ENCODE measurements at places on chromosomes 1 and 21. TPM values are rescaled to one million over a fixed set of nuclear protein-coding genes. Genes with fewer than 3 reads are reported as not detected.

Gene EVI5
- 11.4 TPM for total RNA-seq

DNA sequence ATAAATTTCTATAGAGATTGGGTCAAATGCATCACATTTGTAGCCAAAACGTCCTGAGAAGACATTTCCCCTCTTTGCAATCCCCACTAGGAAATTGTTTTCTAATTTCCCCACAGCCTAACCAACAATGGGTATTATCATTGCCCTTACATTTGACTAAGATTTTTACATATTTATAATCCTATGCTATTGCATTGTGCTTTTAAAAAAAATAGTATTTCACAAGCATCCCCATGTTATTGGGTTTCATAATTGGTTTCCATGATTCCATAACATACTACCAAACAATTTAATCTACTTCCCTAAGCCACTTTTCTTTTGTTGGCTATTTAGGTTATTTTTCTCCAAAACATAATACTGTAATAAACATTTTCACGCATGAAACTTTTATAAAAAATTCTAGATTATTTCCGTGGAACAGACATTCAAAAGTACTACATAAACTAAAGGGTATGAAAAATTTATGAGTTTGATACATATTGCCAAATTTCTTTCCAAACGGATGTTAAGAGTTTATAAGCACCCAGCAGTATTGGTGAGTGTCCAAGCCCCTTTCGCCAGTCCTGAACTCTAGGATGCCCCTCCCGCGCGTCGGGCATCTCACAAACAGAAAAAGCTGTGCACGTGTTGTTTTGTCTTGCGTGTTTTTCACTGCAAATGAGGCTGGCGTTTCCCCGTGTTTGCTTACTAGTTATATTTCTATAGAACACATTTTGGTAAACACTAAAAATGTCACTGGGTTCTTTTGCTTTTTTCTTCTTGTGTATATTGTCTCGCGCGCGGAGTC is 2.0 kb upstream of the LHX4 start:
- DNase-seq = no peak

DNA sequence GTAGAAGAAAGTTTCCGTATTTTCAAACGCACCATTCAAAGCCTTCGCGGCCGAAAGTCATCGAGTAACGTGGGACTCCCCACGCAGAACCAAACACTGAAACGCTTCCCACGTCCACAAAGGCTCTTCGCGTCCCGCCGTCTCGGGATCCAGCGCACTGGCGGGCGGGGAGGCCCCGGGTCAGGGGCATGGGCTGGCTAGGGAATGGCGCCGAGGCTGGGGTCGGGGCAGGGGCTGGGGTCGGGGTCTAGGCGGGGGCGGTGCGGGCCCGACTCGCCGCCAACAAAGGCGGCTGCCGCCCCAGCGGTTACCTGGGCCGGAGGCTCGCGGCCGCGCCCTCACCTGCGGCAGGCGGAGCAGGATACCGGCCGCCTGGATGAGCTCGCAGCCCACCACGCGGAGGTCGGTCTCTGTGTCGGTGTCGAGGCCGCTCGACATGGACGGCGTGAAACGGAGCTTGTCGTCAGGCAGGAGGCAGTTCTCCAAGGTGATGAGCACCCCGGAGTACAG is 403 bp downstream of the CCNL2 start:
- DNase-seq = no peak

- no peak for DNase-seq
These were observed 660.7 kb downstream of the PTPRU start for GRCh38 chr1:29896791-29897714.

DNA sequence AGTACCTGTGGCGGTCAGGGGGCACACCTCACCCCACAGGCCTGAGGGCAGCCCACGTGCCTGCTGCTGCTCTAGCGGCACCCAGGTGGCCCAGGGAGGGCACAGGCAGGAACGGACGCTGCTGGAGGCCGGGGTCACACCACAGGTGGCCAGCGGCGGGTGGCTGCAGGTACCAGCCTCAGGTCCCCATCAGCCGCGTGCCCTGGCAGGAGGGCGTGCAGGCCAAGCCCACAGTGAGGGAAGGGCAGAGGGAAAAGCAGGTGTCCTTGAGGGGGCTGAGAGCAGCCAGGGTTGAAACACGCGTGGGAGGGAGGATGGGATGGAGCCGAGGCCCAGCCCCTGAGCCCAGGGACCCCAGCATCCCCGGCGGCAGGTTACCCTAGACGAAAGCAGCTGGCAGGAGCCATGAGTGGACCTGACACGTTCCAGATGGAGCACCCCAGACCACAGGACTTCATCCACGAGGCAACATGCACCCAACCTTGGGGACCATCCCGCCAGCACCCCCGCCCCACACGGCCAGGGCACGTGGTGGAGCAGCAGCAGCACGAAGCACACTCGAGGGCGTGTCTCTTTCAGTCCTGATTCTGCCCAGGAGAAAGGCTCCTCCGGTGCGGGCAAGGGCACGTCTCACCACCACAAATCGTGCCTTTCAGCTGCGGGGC is 3.7 kb downstream of the SLC19A1 start:
- no peak for DNase-seq
